ENCODE measurements at places on chromosomes 3 and 15. TPM values are rescaled to one million over a fixed set of nuclear protein-coding genes. Genes with fewer than 3 reads are reported as not detected.

DNA sequence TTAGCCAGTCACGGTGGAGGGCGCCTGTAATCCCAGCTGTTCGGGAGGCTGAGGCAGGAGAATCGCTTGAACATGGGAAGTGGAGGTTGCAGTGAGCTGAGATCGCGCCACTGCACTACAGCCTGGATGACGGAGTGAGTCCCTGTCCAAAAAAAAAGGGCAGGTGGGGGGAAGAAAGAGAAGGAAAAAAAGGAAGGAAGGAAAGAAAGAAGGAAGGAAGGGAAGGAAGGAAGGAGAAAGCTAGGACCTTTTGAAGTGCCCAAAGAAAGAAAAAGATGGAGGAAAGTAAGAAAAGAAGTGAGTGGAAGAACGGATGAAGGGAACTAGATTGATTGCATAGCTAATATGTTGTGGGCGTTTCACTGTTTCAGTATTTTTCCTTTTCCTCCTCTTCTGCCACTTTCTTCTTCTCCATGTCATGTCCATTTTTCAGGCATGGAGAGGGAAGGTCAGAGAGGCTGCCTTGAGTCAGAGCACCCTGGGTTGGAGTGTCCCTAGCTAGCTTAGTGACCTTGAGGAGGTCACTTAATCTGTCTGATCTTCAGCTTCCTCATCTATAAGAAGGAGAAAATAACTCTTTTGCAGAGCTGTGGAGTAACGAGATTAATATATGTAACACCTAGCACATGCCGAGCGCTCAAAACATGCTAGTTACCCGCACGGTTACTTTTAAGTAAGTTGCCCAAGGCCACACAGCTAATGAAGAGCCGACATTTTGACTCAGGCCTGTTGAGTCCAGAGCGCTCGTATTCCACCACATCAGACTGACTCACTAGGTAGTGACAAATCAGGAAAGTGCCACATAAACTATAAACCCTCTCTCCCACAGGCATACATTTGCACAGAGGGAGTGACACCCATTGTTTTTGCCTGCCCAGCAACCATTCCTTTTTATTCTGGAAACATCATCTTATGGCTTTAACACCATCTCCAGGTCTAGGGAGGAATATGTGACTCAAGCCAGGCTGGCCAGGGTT is 42.2 kb downstream of the BHLHE40 start:
- no peak for DNase-seq

GRCh38 chr15:64884679-64885078 is 27.0 kb upstream of the ANKDD1A start:
- no peak for DNase-seq

GRCh38 chr3:169954142-169954756 is 12.4 kb upstream of the SEC62 start:
- DNase-seq: no peak

DNA sequence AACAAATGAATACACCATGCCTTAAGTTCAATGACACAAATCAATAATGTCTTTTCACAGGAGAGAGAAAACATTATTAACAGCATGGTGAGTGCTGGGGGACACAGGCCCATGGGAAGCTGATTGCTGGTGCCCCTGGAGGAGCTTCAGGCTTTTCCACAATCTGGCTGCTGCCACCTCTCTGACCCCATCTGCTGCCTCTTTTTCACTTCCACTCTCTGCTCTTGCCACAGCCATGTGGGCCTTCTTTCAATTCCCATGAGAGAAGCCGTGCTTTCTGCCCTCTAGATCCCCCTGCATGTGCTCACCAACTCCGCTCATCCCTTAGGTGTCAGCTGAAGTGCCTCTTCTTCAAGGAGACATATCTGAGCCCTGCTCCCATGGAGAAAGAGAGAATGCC is 21.0 kb upstream of the CTXND1 start:
- no peak for DNase-seq

- no peak for DNase-seq
Observed at GRCh38 chr15:89621547-89621946, 33.7 kb downstream of the KIF7 start.

Gene PPP1R14D
- not detected for total RNA-seq

- no peak for DNase-seq
Observed at GRCh38 chr15:90171623-90172022, 29.5 kb upstream of the SEMA4B start.

GRCh38 chr3:171088496-171088895 is 62.0 kb upstream of the SLC2A2 start:
- DNase-seq: no peak

DNA sequence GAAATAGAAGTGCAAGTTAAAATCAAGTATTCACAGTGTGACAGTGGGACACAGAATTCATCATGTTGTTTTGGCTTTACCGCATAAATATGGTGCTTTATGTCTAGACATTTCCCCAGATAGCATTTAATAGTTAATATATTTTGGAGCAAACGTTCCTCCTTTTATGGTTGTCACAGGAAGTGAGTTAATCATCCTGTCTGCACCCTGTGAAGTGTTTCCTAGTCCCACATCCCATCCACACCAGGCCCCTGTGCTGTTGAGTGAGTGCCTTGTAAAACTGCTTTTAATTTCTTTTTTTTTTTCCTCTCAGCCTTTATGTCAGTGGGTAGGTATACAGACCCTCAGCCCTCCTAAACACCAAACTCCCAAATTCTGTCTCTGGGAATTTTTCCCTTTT is 393.7 kb downstream of the FEZF2 start:
- no peak for DNase-seq

GRCh38 chr15:91116113-91117067 is 16.3 kb downstream of the SV2B start:
- no peak for DNase-seq

Gene NPAP1
- not detected for total RNA-seq

DNA sequence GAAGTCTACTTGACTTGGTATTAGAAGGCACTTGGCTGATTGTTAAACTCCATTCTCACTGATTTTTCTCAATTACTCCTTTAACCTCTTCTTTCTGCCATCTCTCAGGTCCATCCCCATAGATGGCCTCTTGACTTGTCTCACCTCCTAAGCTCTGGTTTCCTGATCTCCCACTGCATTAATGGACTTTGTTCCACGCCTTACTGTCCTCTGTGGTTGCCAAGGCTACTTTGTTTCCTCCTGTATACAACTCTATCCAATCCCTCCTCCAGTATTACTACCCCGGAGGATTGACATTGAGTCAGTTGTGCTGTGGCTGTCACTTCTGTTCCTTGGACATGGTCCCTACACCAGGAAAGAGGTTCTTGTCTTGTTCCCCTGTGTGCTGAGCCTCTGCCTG is 10.6 kb upstream of the GLCE start:
- no peak for DNase-seq

DNA sequence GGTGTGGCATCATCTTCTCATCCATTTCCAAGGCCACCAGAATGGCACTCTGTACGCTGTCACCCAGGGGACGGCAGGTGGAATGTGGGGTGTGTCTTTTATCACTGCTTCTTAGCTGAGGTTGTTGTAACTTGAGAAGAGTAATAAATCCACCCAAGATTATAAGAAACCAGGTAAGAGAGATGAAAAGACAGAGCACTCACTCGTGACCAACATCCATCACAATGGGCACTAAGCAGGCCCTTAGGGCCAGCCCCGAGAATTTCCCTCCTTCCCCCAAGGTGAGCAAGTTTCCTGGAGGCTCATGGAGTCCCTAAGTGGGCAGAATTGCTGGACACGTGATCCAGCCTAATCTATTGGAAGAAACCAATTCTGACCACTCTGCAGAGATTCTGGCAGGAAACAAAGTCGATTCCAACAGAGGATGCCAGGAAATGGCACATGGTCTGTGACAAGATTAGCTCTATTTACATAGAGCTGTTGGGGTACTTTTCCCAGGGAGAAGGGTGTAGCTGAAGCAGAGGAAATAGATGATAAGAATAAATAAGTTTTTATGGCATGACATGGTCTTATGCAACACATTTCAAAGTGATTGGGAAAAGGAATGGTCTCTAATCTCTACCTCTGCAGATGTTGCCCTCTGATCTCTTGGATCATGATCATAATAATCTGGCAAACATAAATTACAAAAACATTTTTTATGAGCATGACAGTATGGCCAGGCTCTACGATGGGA is 22.5 kb downstream of the SLC6A20 start:
- no peak for DNase-seq

DNA sequence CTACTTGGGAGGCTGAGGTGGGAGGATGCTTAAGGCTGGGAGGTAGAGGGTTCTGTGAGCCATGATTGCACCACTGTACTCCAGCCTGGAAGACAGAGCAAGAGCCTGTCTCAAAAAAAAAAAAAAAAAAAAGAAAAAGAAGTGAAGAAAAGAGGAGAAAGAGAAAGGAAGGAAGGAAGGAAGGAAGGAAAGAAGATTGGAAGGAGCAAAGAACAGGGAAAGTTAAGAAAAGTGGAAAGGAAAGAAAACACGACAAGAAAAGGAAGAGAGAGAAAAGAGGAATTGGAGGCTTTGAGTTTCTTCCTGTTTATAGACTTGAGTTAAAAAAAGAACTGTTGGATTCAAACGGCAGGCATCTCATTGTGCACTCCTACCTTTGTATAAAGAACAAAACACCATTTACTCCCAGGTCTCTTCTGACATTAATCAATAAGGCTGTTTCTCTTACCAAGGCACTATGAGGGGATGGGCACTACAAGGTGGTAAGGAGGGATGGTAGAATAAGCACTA is 73.5 kb downstream of the EDEM1 start:
- no peak for DNase-seq

Gene SEMA3F
- total RNA-seq: 27.8 TPM

Gene CHST13
- total RNA-seq: 0.88 TPM

- DNase-seq: peak; percentile 32
Observed at GRCh38 chr15:66934868-66935520, 130.4 kb upstream of the SMAD3 start.

All from posterior vena cava (tissue), 2 donors.